ENCODE measurements at places on chromosomes 12 and 14. TPM values are rescaled to one million over a fixed set of nuclear protein-coding genes. Genes with fewer than 3 reads are reported as not detected.

The RNASE3 gene
- not detected for total RNA-seq

The EML5 gene
- total RNA-seq = 1.7 TPM

The ZDHHC22 gene
- total RNA-seq = not detected

The PZP gene
- not detected for total RNA-seq

The SLCO1A2 gene
- not detected for total RNA-seq

The CLEC2A gene
- not detected for total RNA-seq

The MUCL1 gene
- total RNA-seq = not detected

The DYRK2 gene
- 43.0 TPM for total RNA-seq

The MARCHF9 gene
- 21.8 TPM for total RNA-seq

The WDR20 gene
- total RNA-seq = 34.2 TPM

The SDSL gene
- total RNA-seq = 0.54 TPM

The PRICKLE1 gene
- 0.34 TPM for total RNA-seq

The PLEKHG7 gene
- total RNA-seq = not detected

The ADAMTS20 gene
- total RNA-seq = not detected

The RDH5 gene
- 4.2 TPM for total RNA-seq

The TMEM30B gene
- total RNA-seq = 0.26 TPM

The TMEM253 gene
- total RNA-seq = not detected

The DNAJC22 gene
- 0.16 TPM for total RNA-seq

The CACNA2D4 gene
- total RNA-seq = 6.1 TPM

The DEGS2 gene
- total RNA-seq = 1.1 TPM

The RHOJ gene
- not detected for total RNA-seq

The SIX6 gene
- total RNA-seq = not detected

The AGAP2 gene
- total RNA-seq = 33.4 TPM

The PRPH gene
- not detected for total RNA-seq

The MYF6 gene
- total RNA-seq = not detected

The LLPH gene
- total RNA-seq = 31.3 TPM

The NFE2 gene
- total RNA-seq = not detected

The OVCH1 gene
- total RNA-seq = not detected

The FGF23 gene
- total RNA-seq = not detected

Data from activated T-helper 1 cell treated with anti-CD3 and anti-CD28 coated beads, Interleukin-12 subunit alpha, Interleukin-12 subunit beta, Interleukin-2, Interleukin-4 antibody, amounts not matched to agents 30 ng/mL and 10 ng/mL and 1 ng/mL, durations not matched to agents 14 hours and 24 hours and 36 hours (primary cell).